ENCODE measurements at places on chromosomes 1 and 21.

DNA sequence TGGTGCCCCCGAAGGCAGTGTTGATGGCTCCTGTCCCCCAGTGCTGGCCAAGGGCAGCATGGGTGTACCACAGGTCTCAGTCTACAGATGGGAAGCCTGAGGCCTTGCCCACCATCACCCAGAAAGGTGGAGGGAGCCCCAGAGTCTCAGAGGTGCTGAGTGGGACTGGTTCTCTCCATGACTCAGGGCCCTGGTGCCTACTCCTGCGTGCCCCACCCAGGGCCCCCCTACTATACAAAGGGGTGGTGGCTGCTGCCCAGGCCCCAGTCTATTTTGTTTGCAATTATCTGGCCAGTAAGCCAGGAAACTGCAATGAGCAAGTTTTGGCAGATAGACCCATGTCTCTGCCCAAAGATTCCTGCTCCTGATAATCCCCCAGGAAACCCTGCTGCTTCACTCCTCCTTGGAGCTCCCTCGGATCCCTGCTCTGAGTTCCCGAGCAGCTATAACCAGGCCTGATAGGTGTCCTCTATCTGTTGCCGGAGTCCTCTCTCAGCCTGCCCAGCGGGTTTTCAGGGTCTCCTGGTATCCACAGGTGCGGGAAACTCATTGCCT, 41.7 kb downstream of the EDN2 start:
- DNase-seq: no peak

- no peak for DNase-seq
These were observed 9.5 kb upstream of the YRDC start for GRCh38 chr1:37817481-37817880.

DNA sequence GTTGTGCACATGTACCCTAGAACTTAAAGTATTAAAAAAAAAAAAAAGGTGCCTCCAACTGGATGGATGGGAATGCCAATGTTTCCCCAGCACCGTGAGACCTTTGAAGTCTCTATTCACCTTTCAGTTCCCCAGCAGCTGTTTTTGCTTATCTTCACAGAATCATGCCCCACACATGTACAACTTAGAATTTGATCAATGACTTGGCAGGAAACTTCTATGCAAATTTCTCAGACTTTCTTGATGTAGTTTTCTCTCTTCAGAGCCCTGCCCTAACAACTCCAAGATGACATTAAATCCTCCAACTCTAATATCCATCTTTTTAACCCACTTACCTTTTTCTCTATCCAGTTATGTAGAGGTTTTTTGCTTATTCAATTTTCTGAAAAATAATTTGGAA, 144.3 kb downstream of the PLPPR5 start:
- DNase-seq: no peak

- DNase-seq: no peak
These were observed 22.1 kb downstream of the RRP1 start for GRCh38 chr21:43811262-43812105.

- no peak for DNase-seq
These were observed 82.9 kb downstream of the BEND5 start for GRCh38 chr1:48693674-48694320.

DNA sequence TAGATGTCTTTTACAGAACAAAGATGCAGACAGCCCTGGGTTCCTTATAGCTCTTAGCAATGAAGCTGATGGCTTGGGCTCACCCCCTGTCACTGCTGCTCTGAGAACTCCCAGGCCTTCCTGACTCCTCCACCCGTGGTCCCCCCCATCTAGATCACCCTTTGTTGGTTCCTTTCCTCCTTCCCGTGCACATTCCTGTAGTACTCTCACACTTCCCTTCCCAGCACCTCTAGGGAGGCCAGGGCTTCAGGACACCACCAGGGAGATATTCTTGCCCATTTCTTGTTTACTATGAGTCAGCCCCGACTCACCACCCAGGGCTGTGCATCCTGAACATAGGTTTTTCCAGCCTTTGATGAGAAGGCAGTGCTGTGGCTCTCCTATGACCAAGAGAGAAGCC, 14.4 kb upstream of the NOS1AP start:
- DNase-seq: peak; percentile 83

DNA sequence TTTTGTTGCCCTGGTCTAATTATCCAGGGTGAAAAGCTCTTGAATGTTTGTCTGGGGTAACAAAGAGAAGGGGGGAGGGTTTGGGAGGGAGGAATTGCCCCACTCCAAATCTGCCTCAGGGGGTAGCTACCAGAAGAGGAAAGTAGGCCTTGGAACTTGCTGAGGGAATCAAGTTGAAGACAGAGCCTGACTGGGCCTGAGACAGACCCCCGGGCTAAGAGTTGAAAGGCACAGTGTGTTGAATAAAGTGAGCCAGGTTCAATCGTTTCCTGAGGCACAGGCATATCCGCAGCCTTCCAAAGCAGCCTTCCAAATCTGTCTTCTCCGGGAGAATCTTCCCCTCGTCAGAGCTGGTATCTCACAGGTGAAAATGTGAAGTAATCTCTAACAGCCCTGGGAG, 96.6 kb downstream of the LRIG2 start:
- no peak for DNase-seq

DNA sequence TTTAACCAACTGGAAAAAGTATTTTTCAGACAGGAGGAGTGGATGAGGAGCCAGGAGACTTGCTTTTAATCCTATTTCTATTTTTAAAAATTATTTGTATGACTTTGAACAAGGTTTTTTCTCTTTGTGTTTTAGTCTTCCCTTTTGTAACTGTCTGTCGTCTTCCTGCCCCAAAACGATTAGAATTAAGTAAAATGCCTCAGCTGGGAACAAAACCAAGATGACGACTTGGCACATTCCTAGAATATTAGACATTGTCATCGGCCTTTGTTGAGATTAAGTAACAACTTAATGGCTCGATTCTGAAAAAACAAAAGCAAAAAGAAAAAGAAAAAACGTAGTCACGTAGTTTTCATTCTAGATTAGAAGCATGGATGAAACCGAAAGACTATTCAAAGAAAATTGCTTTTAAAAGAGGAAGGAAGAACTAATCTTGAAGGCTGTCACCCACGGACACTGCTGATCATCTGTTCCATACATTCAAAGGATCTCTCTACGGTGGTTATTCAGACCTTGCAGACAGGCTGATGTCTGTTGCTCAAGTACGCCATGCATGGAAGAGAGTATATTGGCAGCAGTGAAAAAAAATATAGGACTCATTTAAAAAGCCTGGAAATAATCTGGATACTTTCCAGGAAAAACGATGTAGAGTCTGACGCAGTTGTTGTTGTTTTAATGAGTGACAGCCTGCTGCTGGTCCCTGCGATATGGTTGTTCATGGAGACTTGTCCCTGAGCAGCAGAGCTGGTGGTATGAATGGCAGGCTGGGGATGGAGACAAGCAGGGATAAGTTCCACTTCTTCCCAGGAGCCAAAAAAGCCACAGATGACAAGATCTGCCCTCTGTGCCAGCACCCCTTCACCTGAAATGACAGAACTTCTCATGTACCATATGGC, 16.8 kb downstream of the GNG4 start:
- DNase-seq: peak; percentile 62

DNA sequence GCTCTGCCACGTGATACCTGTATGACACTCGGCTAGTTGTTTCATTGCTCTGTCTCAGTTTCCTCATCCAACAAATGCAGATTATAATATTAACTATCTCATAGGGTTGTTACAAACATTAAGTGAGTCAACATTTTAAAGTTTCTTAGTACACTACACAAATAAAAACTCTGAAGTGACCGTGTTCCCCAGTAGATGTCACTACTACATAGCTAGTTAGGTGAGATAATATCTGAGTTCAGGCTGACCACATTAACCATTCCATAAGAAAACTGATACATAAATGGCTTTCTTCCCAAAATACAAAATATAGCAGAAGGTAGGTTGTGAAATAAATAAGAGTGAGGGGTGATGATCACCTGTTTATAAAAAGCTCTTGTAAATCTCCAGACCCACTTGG, 214.1 kb downstream of the NUF2 start:
- peak; percentile 51 for DNase-seq

DNA sequence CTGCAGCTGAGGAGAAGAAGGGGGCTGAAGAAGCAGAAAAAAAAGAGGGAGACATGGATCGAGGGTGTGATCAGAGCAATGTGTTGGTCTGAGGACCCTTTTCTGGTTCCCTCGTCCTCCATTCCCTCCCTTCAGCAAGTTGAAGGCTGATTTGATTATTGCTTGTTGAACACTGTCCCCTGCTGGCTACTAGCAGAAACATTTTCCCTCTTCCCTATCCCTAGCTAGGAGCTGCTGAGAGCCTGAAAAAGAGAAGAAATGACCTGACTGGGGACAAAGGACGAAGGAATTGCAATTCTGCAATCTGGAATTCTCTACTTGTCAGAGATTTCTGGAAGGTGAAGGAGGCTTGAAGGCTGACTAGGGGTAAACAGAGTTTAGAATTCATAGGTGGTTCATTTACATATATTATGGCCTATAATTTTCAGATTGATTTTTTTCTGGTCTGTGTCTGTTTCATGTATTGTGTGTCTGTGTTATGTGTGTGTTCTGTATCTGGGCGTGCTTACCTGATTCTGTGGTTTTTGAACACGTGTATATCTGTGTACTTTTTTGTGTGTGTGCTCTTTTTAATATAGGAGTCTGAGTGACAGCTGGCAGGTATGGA, 9.8 kb downstream of the NHLH1 start:
- DNase-seq: peak; percentile 63

GRCh38 chr1:38569932-38570656, 289.5 kb downstream of the RRAGC start:
- no peak for DNase-seq

GRCh38 chr1:18932387-18932786, 24.1 kb downstream of the IFFO2 start:
- DNase-seq: no peak

DNA sequence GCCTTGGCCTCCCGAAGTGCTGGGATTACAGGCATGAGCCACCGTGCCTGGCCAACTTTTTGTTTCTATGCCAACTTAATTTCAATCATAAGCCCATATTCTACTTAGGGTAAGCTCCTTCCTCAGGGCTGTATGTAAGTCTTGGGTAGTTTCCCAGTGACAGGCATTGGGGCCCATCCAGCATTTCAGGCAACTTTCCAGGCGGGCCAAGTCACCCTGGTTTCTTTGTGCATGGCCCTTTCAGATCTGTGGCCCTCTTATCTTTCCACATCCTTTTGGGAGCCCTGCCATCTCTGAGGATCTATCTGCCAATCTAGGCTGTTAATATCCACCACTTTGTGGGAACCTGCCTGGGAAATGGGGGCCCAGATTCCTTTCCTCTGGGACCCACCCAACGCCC, 58.7 kb downstream of the TNN start:
- DNase-seq: no peak
